ENCODE measurements at places on chromosomes 4 and X.

- no peak for DNase-seq
Observed at GRCh38 chrX:9271789-9272525, 192.9 kb upstream of the TBL1X start.

GRCh38 chrX:10011991-10012390 lies 44.8 kb downstream of the CLDN34 start:
- DNase-seq = no peak

GRCh38 chrX:110866421-110866820 lies 70.8 kb upstream of the CHRDL1 start:
- no peak for DNase-seq

GRCh38 chrX:30822068-30822681 lies 66.9 kb downstream of the TAB3 start:
- no peak for DNase-seq

DNA sequence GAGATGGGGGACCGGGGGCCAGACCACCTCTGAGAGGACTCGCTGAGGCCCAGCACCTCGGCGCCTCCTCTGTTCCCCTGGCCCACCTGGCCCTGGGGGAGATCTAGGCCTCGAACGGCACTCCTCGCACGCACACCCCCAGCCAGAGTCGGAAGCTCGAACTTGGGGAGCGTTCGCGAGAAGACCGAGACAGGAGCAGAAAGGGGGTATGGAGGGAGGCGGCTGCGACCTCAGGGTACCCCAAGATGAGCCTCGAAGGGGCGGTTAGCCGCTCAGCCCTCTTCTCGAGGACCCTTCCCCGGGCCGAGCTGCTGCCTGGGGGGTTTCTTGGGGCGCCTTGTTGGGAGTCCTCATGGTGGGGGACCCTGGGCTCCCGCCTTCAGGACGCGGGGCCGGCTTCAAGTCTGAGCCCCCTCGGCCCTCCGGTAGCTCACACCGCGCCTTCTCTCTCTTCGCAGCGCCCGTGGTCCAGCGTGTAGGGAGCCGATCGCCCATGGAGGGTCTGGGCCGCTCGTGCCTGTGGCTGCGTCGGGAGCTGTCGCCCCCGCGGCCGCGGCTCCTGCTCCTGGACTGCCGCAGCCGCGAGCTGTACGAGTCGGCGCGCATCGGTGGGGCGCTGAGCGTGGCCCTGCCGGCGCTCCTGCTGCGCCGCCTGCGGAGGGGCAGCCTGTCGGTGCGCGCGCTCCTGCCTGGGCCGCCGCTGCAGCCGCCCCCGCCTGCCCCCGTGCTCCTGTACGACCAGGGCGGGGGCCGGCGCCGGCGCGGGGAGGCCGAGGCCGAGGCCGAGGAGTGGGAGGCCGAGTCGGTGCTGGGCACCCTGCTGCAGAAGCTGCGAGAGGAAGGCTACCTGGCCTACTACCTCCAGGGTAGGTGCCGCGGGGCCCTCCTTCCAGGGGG lies 706 bp downstream of the DUSP9 start:
- no peak for DNase-seq

- DNase-seq = no peak
Observed at GRCh38 chrX:13666836-13667235, 13.9 kb downstream of the TCEANC start.

- no peak for DNase-seq
Observed at GRCh38 chr4:109914322-109914721, 1.6 kb downstream of the EGF start.

DNA sequence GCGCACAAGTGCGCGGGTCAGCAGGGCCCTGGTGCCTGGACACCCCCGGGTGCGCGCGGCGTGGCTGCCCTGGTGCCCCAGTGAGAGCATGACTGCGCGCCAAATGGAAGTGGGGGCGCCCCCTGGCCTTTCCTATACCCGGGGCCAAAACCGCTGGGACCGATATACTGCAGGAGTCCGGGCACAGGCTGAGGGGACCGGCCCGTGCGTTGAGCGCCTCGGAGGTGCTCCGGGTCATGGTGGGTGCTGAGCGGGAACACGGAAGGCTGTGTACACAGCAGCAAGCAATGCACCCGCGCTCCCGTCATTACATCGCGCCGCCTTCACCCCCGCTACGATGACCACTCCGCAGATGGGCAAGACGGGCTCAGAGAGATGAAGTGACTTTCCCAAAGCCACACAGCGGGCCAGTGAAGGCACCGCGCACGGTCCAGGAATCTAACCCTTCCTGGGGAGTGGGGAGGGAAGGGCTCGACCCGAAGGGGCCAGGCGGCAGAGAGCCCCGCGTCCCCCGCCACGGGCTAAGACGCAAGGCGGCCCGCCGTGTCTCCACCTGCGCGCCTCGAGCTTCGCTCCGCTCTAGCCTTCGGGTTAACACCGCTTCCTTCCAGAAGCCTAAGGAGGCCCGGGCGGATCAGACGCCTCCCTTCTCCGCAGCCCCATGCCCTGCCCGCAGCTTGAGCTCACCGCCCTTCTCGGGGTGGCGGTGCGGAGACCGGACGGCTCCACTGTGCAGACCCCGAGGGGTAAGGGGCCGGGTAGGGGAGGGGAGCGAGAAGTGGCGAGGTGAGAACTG lies 11.3 kb downstream of the HMX1 start:
- no peak for DNase-seq

DNA sequence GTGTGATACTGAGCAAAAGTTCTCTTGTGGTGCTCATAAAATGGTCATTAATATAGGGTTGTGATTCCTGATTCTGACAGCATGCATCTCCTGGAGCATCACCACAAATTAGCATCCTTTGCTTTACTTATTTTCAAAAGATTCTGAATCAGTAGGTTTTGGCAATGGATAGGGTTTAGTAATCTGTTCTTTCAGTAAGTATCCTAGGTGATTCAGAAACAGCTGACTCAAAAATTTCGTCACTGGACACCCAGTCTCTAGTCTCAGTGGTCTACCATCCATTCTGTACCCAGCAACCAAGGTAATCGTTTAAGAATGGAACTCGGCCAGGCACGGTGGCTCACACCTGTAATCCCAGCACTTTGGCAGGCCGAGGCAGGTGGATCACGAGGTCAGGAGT lies 4.1 kb downstream of the CBLL2 start:
- no peak for DNase-seq

- no peak for DNase-seq
Observed at GRCh38 chrX:41802958-41803357, 79.0 kb downstream of the GPR82 start.

- DNase-seq = no peak
Observed at GRCh38 chr4:162341533-162341932, 177.7 kb upstream of the FSTL5 start.

DNA sequence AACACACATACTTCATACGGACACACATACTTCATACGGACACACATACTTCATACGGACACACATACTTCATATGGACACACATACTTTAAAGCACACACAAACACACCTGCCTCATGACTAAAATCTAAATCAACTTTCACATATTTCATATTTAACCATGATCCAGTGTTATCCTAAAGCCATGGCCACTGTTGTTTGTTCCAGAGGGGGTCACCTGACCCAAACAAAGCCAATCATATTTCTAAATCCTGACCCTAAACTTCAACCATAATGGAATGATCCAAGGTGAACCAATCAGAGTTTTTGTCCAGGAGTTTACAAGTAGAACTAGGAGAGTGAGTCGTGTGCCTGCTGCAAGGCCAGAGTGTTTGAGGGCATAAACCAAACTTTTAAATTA lies 97.2 kb upstream of the KIT start:
- DNase-seq = no peak

DNA sequence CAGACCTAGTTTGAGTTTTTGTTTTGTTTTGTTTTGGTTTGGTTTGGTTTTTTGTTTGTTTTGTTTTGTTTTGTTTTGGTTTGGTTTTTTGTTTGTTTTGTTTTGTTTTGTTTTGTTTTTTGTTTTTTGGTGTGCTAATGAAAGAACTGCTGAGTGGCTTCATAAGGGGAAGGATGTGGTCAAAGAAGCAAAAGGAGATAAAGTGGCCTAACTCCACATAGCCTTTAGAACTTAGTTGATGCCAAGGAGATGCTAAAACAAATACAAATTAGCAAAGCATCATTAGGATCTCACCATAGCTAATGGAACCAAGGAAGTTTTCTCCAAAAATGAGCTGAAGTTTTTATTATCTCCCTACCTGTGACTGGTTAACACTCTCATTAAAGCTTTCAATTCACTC lies 44.6 kb upstream of the TMEM164 start:
- no peak for DNase-seq

- DNase-seq = no peak
Observed at GRCh38 chr4:75922588-75922987, 18.2 kb downstream of the NAAA start.

GRCh38 chr4:11908205-11908604 lies 479.5 kb upstream of the HS3ST1 start:
- DNase-seq = no peak

DNA sequence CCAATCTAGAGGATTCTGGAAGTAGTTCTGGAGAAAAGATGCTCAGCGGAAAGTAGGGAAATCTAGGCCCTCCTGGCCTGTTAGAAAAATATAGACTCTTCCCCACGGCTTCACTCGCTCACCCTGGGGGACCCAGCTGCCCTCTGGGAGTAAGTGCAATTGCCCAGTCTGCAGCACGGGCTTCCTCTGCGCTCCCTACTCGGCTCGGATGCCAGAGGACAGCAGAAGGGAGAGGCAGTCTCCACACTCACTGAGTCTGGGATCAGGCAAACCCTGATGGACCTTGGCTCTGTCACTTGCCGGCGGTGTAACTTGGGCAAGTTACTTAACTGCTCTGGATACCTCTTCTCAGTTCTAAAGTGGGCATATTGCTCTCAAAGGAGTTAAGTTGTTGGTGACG lies 2.1 kb downstream of the SHISA3 start:
- no peak for DNase-seq

DNA sequence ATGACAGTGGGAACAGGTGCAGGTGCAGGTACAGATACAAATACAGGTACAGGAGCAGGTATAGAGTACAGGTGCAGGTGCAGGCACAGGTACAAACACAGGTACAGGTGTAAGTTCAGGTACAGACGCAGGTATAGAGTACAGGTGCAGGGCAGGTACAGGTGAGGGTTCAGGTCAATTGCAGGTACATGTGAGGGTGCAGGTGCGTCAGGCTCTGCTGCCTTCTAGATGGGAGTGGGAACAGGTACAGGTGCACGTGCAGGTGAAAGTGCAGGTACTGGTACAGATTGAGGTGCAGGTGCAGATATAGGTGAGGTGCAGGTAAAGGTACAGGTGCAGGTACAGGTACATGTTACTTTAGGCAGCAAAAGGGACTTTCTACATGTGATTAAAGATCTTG lies 85.7 kb downstream of the CRLF2 start:
- no peak for DNase-seq

DNA sequence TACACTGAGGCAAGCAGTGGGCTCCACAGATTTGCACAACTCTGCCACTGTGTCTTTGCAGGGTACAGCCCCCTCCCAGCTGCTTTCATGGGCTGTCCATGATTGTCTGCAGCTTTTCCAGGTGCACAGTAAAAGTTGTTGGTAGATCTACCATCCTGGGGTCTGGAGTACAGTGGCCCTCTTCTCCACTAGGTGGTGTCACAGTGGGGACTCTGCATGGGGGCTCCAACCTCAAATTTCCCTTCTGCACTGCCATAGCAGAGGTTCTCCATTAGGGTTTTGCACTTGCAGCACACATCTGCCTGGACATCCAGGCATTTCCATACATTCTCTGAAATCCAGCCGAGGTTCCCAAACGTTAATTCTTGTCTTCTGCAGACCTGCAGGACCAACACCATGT lies 1002.3 kb downstream of the FAM133A start:
- no peak for DNase-seq

GRCh38 chr4:10731690-10732089 lies 47.1 kb upstream of the CLNK start:
- no peak for DNase-seq

DNA sequence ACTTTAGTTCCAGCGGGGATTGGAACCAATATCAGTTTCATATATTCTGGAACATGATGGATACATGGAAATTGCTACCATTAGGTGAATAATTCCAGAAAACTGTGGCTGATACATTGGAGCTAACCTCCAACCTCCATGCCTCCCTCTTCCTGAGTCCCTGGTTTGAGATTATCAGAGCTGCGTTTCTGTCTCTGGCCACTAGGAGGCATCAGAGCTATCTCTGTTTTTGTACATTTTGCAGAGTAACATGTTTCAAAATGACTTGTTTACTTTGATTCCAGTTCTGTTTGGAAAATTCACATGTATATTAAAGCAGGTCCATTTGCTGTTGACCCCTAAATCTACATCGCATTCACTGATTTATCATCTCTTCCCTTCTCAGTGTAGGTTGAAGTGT lies 2.4 kb upstream of the RAB40AL start:
- no peak for DNase-seq

DNA sequence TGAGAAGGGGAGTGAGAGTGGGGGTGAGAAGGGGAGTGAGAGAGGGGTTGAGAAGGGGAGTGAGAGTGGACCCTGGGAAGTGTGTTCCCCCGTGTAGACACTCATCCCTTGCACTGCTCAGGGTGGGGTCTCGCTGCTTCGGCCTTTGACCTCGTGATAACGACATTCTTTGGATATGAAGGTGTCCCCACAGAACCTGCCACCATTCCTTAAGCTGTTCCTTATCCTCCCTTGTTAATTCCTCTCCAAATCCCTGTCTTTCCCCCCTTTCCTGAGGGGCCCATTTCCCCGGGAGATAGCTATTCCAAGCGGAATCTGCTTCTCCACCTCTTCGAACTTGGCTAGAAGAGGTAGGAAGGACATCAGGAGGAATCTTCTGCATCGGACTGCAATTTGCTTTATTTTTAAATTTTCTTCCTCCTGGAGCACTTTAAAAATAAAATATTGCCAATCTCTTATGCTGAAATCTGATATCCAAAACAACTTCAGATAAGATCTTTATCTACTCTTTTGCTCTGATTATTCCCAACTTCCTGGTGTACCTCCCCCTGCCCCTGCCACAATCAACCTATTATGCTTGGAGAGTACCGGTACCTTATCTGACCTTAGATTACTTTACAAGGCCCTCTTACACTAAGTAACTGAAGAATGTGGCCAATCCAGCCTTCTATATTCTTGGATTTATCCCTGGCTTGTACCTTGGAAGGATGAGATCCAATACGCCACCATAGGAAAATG lies 15.6 kb downstream of the TRIML1 start:
- DNase-seq = no peak

- DNase-seq = no peak
Observed at GRCh38 chrX:126164689-126165400, 1.2 kb downstream of the DCAF12L2 start.

DNA sequence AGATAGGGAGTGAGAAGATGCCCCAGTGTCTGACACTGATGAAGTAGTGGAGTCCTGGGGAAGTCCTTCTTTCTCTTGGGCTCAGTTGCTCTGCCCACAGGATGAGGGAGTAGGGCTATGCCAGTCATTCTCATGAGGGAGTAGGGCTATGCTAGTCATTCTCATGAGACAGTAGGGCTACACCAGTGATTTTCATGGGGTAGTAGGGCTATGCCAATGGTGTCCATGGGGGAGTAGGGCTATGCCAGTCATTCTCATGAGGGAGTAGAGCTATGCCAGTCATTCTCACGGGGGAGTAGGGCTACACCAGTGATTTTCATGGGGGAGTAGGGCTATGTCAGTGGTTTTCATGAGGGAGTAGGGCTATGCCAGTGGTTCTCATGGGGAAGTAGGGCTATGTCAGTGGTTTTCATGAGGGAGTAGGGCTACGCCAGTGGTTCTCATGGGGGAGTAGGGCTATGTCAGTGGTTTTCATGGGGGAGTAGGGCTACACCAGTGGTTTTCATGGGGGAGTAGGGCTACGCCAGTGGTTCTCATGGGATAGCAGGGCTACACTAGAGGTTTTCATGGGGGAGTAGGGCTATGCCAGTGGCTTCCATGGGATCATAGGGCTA lies 43.3 kb upstream of the SOD3 start:
- DNase-seq = no peak

Data from astrocyte of the cerebellum (primary cell).